ENCODE measurements at places on chromosomes 7 and 10. TPM values are rescaled to one million over a fixed set of nuclear protein-coding genes. Genes with fewer than 3 reads are reported as not detected.

GRCh38 chr10:28160866-28161405 lies 141.9 kb downstream of the MPP7 start:
- no peak for DNase-seq

DNA sequence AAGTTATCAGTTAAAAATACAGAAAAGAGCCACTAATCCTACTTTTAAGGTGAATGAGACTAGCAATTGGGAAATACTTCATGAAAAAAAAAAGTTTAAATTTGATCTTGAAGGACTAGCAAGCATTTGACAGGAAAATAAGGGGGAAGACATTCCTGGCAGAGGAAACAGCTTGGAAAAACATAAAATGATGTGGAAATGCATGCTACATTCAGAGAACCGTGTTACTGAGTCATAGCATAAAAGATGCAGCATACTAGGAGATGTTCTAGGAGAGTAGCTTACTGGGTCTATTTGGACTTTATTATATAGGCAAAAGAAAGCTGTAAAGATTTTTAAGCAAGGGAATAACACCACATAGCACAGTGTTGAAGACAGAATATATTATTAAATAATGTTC lies 108.6 kb upstream of the COL1A2 start:
- DNase-seq, result no peak

GRCh38 chr7:4809091-4809591 lies 33.7 kb downstream of the AP5Z1 start:
- DNase-seq, result no peak

GRCh38 chr10:60086421-60086820 lies 180.1 kb upstream of the CCDC6 start:
- DNase-seq, result no peak

- no peak for DNase-seq
Measured at GRCh38 chr10:86221442-86222335, 144.9 kb downstream of the GRID1 start.

GRCh38 chr10:60384011-60384410 lies 5.7 kb downstream of the ANK3 start:
- DNase-seq, result no peak

- no peak for DNase-seq
Measured at GRCh38 chr7:15686957-15687545, 568 bp upstream of the MEOX2 start.

- DNase-seq, result no peak
Measured at GRCh38 chr10:46024948-46025347, 5.5 kb downstream of the NCOA4 start.

- no peak for DNase-seq
Measured at GRCh38 chr10:86299562-86299961, 67.0 kb downstream of the GRID1 start.

DNA sequence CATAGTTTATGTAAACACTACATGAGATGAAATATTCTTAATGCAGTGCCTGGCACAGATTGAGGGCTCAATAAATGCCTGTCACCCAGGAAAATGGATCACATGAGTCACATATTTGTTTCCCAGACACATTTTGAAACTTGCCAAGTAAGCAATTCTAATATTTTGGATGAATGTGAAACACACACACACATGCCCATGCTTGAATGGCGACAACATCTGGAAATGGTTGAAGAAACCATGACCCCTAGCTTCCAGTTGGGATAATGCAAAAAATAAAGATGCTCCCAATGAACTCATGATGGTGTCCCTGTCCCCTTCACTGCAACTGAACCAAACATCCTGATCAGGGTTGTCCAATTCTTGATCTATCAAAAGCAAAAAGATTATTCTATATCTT lies 797.3 kb downstream of the XPNPEP1 start:
- DNase-seq, result peak; percentile 17

- no peak for DNase-seq
Measured at GRCh38 chr7:95365151-95365550, 31.0 kb downstream of the PON3 start.

- no peak for DNase-seq
Measured at GRCh38 chr10:110739811-110740271, 95.7 kb downstream of the RBM20 start.

- DNase-seq, result peak; percentile 20
Measured at GRCh38 chr7:97732565-97733275, 834 bp downstream of the TAC1 start.

- no peak for DNase-seq
Measured at GRCh38 chr7:108109221-108109908, 20.8 kb downstream of the LAMB4 start.

- DNase-seq, result no peak
Measured at GRCh38 chr7:20510573-20510900, 104.9 kb upstream of the ABCB5 start.

DNA sequence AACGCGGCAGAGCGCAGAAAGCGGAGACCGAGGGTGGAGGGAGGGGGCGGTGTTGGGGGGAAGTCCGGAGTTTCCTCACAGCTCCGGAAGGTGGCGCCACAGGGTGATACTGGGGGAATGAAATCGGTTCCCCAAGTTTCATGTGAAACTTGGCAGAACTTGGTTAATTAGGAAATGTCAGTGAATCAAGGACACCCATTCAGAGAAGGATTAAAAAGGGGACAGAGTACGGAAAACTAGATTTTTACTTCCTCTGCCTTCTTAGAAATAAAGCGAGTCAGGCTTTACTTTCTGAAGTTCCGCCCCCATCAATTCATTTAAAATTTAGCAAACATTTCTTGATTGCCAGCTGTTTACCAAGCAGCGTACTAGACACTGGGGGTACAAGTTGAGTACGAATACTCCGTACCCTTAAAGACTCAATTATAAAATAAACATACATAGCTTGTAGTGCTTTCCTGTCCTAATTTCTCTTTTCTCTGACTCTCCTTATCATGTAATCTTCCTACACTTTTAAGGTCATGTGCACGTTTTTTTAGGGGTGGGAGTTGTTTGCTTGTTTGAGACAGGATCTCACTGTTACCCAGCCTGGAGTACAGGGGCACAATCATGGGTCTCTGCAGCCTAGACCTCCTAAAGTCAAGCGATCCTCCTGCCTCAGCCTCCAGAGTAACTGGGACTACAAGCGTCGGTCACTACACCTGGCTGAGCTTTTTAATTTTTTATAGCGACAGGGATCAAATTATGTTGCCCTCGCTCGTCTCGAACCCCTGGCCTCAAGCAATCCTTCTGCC lies 644 bp upstream of the ABI1 start:
- no peak for DNase-seq

DNA sequence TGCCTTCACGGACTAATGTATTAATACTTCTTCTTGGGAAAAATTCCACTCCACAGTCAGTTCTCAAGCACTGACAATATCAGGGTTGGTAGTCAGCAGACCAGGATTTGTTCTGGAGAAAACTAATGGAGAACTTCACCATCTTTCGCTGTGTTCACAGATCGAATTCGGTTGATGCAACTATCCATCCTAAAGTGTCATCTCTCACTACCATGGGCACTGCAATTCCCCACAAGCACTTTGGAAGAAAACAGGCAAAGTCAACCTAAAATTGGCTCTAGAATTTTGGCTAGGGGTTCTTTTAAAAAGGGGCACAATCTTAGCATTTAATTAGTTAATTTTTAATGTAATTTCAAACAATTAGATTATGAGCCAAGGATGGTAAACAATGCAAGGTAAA lies 164.4 kb downstream of the HGF start:
- DNase-seq, result no peak

DNA sequence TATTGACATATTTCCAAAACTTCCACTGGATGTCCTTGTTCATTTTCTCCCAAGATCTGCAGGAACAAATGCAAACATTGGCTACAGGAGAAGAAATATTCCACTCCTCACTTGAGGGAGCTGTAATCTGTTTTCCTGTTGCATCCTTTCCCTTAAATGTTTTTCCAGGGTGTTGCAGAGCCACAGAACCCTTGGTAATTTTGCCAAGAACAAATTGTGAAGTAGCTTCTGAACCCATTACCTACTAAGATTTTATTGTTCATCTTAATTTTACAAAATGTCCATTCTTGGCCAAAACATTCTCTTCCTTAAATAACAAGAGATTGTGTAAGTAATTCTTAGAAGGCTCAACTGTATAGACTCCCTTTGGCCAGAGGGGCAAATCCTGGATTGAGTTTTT lies 177.0 kb downstream of the GNAT3 start:
- no peak for DNase-seq

LAMTOR4 gene
- 160 TPM for polyA plus RNA-seq

CCDC172 gene
- 0.21 TPM for polyA plus RNA-seq

GRID2IP gene
- 1.2 TPM for polyA plus RNA-seq

IL6 gene
- 0.41 TPM for polyA plus RNA-seq

TRUB1 gene
- polyA plus RNA-seq, result 24.6 TPM

CCDC7 gene
- 3.5 TPM for polyA plus RNA-seq

TMEM236 gene
- 0.24 TPM for polyA plus RNA-seq
